ENCODE measurements at places on chromosomes 13 and 19. TPM values are rescaled to one million over a fixed set of nuclear protein-coding genes. Genes with fewer than 3 reads are reported as not detected.

DNA sequence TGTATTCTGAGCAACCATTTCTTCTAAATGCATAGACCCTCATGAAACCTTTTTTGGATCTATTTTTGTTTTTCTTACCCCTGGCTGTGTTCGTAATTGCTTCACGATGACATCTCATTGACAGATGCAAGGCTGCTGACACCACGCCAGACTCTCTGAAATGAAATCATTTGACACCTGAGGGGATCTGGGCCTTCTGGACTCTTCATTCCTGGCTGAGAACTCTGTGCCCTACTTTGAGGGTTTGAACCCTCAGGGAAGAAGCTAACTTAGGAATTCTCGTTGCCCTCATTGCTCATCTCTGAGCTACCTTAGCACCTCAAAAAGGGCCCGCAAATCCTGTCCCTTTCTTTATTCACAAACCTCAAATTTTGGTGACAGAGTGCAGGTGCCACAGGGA lies 40.5 kb upstream of the NBEA start:
- H3K36me3 ChIP-seq, result no peaks in the 10 kb centered on the region
- no peak overlapping the region for H3K27ac ChIP-seq
- H3K4me3 ChIP-seq, result no peak overlapping the region
- H3K27me3 ChIP-seq, result no peaks in the 10 kb centered on the region

PROZ gene
- total RNA-seq, result not detected

CD33 gene
- not detected for total RNA-seq

YJU2 gene
- total RNA-seq, result 12.6 TPM

DNA sequence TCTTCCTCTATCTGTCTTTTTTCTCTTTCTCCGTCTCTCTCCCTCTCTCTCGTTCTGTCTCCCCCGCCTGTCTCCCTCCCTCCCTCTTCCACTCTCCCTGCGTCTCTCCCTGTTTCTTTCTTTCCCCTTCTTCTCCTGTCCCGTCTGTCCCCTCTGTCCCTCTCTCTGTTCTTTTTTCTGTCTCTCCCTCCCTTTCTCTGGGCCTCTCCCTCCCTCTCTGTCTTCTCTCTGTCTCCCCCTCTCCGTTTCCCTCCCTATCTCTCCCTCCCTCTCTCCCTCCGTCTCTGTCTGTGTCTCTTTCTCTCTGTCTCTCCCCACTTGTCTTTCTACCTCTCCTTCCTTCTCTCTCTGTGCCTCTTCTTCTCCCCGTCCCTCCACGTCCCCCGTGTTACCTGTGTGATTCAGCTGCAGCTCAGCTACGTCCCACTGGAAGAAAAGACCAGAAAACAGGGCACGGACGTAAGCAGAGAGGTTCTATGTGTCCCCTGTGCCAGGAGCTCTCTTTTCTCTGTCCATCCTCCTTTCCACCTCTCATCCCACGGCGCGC lies 1.2 kb downstream of the CD70 start:
- no peak overlapping the region for H3K27ac ChIP-seq
- H3K36me3 ChIP-seq, result no peaks in the 10 kb centered on the region

DNA sequence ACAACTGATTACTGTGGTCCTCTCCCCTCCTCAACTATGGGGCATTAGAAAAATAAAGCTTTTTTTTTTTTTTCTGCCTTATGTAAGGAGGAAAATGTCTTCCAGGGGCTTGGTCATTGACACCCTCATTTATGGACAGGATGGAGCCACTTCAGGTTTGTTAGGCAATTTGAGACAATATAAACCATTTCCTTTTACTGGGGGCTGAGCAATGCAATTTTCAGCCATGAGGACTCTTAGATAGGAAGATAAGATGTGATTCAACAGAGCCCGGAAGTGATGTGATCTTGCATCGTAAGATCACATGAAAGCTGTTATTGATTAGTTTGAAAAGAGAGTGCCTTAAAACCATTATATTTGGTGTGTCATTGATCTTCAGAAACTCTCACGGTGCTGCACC lies 210.8 kb downstream of the OXGR1 start:
- DNase-seq, result no peak
- H3K4me3 ChIP-seq, result no peak overlapping the region
- H3K27me3 ChIP-seq, result no peaks in the 10 kb centered on the region
- no peaks in the 10 kb centered on the region for H3K4me1 ChIP-seq
- no peaks in the 10 kb centered on the region for H3K36me3 ChIP-seq
- no peak overlapping the region for H3K27ac ChIP-seq

ELAVL3 gene
- total RNA-seq, result not detected

- no peaks in the 10 kb centered on the region for H3K27me3 ChIP-seq
- H3K4me3 ChIP-seq, result peak overlapping the region; percentile 60
- H3K36me3 ChIP-seq, result peaks cover 34% of the 10 kb centered on the region
- H3K4me1 ChIP-seq, result peaks cover 54% of the 10 kb centered on the region
These were observed 8.7 kb downstream of the BCL3 start for GRCh38 chr19:44757057-44757734.
